ENCODE measurements at places on chromosomes 5 and 9.

DNA sequence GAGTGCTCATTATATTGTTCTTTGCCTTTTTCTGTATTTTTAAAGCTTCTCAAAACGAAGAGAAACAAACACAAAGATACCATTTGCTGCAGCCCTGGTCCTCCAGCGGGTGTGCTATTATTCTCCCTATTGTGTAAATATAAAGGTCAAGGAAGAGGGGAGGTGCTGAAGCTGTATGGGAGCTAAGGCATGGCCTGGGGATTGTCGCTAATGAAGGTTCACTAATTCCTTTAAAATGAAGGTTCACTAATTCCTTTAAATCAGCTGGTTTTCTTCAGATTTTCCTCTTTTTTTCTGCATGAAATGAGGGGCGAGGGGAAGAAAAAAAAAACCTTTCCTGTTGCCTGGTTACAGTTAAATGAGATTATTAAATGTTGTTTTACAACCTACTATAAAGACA is 74.5 kb upstream of the MAP1B start:
- DNase-seq: no peak

GRCh38 chr5:82151662-82152061 is 126.5 kb downstream of the RPS23 start:
- no peak for DNase-seq

DNA sequence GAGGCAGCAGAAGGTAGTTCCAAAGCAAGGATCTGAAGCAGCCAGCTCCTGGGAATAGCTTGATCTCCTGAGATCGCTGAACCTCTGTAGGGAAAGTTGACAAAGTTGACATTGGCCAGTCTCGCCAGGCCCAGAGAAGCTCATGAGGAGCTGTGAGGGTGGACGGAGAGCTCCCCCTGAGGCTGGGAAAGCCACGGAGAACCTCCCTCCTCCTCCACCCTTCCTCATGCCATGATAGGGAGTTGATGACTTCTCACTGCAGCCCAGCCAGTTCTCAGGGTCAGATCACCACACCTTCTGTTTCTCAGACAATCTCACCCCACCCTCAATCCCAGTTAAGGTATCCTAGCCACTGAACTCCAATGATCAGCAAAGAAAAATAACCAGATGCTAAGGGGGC is 30.4 kb upstream of the KCNV2 start:
- no peak for DNase-seq

GRCh38 chr5:7876867-7877266 is 7.9 kb downstream of the MTRR start:
- no peak for DNase-seq

GRCh38 chr9:137969685-137970084 is 92.1 kb downstream of the CACNA1B start:
- DNase-seq: no peak

DNA sequence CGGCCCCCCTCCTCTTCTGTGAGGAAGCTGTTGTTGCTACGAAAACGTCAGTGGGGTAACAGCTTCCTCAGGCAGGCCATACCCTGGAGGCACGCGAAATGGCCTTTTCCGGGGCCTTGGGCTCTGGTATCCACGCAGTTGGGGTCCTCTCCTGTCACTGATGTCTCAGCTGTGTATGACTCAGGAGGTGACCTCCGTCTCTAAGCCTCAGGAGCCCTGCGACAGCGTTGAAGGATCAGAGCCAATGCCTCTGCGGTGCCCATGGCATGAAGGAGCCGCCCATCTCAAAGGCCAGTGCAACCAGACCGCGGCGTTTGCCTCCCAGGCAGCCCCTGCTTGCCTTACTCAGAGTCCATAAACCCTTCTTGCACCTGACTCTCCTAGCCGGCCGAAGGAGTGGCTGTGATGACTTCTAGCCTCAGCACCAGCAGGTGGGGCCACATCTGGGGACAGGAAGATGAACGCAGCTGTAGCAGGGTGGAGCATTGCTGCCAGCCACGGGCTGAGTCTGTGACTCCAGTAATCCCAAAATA is 1.0 kb upstream of the MXD3 start:
- no peak for DNase-seq

GRCh38 chr9:112104901-112105300 is 70.2 kb downstream of the SUSD1 start:
- DNase-seq: no peak

DNA sequence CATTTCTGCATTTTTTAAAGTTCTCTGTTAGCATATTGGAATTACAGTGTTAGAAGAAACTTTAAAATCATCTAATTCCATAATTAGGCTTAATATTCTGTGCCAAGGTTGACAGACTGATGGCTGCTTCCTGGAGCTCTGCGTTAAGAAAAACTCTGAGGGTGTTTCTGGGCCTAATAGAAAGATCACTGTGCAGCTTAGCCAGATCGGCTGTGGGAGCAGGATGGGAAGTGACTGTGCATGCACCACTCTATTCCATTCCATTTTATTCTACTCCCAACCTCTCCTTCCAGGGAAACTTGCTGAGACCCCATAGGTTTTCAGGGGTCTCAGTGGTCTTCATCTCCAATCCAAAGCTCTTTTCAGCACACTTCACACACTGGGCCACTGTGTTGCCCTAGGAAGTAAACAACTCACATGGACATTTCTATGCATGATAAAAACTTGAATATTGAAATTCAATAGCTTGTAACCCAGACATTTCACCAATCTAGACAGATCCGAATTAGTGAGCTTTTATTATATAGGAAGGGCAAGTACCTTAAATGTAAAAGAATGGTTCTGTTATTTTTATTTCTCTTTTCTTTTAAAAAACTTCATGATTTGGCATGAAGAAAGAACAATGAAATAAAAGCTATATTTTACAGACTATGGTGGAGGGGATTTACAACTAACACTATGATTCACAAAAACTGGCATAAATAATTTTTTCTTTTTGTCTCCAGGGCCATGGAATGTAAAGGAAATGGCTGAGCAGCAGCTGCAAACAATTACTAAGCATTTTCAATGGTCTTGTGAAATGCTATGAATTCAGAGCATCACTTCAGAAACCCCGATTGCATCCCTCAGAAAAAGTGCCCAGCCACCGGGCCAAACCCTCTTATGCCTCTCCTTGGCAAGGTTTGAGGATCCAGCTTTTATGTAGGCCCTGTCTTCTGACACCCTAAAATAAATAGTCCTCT is 51.4 kb upstream of the DAB2 start:
- DNase-seq: no peak

- no peak for DNase-seq
Measured at GRCh38 chr5:135951807-135952206, 3.0 kb downstream of the LECT2 start.

- no peak for DNase-seq
Measured at GRCh38 chr5:107831612-107832395, 161.1 kb upstream of the EFNA5 start.

DNA sequence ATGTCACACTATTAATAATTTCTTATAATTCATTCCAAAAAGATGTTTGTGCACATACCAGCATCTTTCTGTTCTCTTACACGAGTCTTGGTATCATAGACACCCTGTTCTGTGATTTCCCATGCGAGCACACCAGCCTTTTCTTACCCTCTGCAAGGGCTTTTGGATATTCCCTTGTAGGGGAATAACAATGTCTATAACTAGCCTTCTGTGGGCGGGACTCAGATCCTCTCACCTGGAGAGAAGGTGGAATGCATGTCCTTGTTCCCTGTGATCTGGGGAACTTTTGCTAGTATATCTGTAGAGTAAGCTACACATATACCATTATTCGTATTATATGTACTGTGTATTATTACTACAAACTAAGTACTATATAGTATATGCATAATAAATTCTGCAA is 44.8 kb downstream of the EHMT1 start:
- no peak for DNase-seq

GRCh38 chr9:37452611-37453010 is 12.6 kb downstream of the ZBTB5 start:
- no peak for DNase-seq

DNA sequence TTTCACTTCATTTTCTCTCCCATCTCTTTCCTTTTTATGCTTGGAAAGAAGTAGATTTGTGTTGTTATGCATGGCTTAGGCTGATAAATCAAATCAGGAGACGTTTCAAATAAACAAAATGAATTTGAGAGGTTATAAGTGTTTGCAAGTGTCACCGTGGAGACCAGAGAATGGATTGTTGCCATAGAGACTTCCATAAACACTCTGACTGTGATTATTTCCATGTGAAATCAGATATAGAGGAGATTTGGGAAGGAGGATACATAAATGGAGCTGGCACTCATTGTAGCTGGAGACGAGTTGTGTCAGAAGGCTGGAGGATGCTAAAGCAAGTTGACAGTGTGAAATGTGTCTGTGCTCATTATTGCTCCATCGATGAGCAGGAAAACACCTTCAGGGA is 84.2 kb upstream of the PCSK1 start:
- no peak for DNase-seq

GRCh38 chr9:106697750-106698502 is 165.0 kb upstream of the ZNF462 start:
- no peak for DNase-seq

- DNase-seq: no peak
Measured at GRCh38 chr5:181173027-181173419, 25.6 kb downstream of the OR2V2 start.

GRCh38 chr5:80141147-80141671 is 106.1 kb downstream of the THBS4 start:
- peak; percentile 35 for DNase-seq

GRCh38 chr5:56102889-56103288 is 108.1 kb upstream of the IL6ST start:
- DNase-seq: no peak
